T-helper 1 cell (primary cell): ENCODE measurements at places on chromosomes 2 and 18.

DNA sequence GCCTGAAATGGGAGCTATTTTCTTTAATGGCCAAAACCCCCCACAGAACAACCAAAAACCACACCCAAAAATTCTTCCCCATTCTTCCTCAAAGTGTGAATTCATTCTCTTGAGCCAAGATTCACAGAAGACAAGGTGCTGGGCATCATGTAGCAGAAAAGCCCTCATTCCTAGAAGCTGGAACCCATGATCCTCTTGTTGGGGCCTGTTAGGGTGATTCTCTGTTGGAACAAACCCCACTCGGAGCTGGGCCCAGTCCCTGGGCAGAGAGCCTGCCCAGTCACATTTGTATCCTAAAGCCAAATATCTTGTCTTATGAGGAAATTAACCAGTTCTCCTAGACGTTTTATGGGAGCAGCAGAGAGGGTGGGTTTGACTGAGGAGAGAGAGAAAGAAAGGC lies 22.8 kb upstream of the VPS4B start:
- no peak for DNase-seq

- no peak for DNase-seq
Observed at GRCh38 chr18:29147944-29148343, 971.0 kb upstream of the CDH2 start.

DNA sequence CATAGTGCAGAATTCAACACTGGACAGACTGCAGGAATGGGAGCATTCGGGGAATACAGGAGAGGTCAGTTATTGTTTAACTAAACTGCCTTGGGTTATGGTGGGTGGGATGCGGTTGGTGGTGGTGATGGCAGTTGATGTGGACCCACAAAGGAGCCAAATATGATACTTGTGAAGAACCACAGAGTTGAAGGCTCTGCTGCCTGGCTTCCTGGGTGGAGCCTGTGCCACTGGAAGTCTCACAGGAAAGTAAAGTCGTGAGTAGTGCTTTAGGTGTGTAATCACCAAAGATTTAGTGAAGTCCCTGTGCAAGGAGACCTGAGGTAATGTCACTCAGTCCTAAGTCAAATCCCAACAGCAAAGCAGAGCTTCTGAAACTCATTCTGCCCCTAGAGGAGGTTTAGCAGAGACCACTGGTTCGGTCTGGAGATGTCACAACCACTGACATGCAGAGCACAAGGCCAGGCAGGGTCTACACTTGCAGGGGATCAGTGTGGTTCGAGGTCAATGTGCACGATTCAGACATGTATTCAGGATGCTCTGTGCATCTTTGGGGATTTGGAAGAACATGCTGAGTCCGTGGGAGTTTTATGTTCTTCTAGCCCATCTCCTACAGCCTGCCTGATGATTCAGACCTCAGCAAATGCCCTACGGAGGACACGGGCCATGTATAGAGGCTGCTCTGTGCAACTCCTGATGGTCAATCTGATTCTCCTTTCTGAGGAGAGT lies 1150.9 kb downstream of the RPIA start:
- DNase-seq: no peak

- DNase-seq: no peak
Observed at GRCh38 chr18:40670668-40671375, 1284.2 kb upstream of the PIK3C3 start.

DNA sequence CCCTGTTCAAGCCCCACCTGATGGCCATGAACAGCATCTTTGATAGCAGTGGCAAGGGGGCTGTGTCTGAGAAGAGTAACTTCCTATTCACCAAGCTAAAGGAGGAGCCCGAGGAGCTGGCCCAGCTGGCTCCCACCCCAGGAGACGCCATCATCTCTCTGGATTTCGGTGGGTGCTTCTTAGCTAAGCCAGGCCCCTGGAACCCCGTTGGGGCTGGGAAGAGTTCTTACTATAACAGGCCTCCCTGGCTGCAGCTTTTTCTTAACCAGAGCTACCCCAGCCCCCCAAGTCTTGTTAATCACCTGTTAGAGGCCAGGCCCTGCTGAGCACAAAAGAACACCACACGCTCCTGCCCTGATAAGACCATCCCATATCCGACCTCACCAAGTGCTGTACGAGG lies 79.4 kb downstream of the EPAS1 start:
- no peak for DNase-seq

DNA sequence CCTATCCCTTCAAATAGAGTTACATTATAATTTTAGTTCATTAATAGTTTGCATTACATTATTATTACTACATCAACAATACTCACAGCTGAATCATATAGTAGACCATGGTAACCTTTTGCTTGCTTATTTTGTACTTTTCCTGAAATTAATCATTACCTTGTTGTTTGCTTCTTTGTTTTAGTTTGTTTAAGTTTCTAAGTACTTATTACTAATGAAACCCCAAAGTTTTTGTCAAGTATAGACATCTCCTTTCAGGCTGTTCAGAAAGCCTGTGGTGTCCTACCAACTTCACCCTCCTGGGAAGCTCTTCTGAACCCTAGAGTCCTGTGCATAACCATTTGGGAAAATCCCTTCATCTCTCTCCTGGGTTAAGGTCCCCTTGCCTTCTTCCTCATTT lies 43.5 kb upstream of the LAPTM4A start:
- DNase-seq: no peak

- no peak for DNase-seq
Observed at GRCh38 chr2:45291296-45291701, 282.0 kb upstream of the SIX2 start.

DNA sequence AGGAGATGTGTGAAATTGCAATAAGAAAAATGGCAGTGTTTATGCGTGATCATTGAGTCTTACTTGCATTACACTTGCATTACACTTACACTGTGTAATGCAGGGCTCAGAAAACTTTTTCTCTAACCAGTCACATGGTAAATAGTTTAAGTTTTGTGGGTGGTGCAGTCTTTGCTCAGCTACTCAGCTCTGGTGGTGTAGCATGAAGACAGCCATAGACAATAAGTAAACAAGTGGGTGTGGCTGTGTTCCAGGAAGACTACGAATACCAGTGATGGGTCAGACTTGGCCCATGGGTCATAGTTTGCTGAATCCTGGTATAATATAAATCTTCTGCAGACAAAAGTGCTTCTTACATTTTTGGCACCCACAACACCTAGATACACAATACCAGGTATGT lies 115.6 kb upstream of the CYP1B1 start:
- DNase-seq: no peak

- DNase-seq: no peak
Observed at GRCh38 chr2:54456612-54457322, 640 bp downstream of the SPTBN1 start.

DNA sequence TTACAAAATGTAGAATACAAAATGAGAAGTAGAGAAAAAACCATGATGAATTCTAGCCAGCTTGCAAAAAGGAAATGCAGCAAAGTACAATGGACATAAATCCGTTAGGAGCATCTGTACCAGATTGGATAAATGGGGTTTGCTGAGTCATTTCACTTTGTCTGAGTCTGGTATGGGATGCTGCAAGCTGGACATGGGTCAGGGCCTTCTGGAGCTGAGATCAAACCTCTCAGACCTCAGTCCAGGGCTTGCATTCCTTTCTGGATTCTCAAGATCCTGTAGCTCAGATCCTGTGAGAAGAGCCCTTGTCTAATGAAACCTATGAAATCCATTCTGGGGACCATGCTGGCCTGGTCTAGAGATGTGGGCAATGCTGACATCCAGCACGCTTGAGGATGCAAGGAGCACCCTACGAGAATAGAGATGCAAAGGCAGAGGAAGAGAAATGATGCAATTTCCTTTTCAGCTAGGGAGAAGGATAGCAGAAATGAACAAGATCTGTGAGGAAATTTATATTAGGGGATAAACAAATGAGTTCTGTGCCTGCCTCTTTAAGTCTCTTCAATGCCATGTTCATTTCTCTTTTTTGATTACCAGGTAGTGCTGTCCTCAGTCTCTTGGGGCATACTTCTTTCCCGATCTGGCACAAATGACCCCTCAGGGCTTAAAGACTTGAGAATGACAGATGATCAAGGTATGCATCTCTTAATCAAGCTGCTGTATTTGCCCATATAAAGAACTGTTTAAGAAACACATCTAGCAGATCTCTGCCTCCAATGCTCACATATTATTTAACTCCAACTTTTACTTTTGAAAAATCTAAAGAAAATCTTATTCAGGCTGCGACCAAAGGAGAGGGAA lies 230.4 kb downstream of the MEIS1 start:
- DNase-seq: no peak

GRCh38 chr2:20322527-20323300 lies 27.9 kb downstream of the PUM2 start:
- no peak for DNase-seq

DNA sequence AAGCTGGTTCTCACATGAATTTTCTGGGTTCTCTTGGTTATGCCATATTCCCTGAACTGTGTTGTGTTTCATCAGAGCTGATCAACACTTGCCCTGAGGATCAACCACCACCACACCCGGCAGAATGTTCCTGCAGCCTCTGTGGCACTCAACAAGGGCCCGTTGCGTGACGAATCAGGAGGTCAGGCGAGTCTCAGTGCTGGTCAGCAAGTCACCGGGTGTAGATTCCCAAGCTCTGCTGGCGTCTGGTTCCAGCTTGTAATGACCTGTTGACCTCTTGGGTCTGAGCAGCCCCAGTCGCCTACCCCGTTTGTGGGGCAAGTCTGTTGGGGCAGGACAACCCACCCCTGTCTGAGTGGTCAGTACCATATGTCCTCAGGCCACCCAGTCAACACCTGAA lies 46.0 kb downstream of the ADCY3 start:
- DNase-seq: no peak

GRCh38 chr2:69721022-69721421 lies 20.9 kb upstream of the ANXA4 start:
- DNase-seq: no peak

DNA sequence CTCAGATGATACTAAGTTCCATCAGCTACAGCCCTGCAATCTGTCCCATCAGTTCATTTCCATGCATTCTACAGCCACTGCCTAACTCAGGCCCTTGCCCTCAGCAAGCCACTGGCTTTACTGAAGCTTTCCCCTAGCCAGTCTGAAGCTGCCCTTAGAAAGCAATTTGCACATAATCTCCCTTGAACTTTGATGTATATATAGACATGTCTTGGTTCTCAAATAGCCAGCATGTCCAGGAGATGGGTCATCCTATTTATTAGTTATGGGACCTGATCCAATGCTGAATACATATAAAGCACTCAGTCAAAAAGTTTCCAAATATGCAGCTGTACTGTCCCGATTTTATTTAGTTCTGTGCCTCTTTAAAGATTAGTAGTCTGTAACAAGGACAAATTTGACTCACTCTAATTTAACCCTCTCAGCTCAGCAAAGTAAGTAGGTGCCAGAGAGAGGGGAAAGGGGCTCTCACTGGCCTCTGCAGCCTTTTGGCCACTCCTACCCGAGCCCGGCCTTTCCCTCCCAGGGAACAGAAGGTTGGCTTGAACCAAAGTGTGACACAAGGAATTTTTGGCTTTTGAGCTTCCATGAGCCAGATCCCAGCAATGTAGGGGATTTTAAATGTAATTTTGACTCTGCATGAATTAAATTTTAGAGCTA lies 70.7 kb downstream of the CCDC93 start:
- no peak for DNase-seq

- peak; percentile 34 for DNase-seq
Observed at GRCh38 chr2:135797497-135798274, 39.3 kb downstream of the LCT start.

DNA sequence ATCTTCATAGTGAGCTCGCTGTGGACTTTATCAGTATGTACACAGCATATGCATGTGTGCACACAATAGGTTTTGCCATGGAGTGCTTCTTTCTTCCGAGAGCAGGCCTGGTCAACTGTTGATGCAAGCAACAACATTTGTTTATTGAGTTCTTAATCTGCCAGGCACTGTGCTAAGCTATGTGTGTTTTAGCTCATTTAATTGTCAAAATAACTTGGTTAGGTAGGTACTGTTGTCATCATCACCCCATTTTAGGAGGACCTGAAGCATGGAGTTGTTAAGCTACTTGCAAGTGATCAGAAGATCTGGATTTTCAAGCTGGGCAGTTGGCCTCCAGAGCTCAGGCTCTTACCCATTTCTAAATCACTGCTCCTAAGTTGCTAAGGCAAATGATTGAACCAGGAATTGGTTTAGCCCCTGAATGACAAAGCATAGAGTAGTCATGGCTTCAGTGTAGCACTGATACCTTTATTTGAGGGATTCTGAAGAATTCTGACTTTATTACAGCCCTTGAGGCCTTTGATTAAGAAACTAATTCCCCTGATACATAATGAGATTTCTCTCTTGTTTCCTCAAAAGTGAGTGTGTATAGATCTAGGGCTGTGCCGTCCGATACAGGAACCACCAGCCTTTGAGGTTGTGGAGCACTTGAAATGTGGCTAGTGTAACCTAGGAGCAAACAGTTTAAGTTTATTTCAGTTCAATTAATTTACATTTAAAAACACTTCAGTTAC lies 132.9 kb downstream of the FMNL2 start:
- no peak for DNase-seq

DNA sequence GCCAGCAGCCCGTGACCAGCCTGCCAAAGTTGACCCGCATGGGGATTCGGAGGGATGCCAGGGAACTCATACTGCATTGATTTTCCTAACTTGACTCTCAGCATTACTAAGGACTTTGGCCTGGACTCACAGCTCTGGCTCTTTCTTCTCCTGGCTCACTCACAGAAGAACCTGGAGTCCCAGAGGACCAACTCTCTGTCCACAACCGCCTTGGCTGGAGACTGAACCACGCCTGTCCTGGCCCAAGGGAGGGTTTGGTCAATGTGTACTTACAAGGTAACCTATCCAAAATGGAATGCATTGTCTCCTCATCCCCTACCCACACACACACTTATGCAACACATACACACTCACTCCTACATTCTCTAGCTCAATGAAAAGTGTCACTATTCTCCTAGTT lies 135.6 kb upstream of the KLHL29 start:
- no peak for DNase-seq

DNA sequence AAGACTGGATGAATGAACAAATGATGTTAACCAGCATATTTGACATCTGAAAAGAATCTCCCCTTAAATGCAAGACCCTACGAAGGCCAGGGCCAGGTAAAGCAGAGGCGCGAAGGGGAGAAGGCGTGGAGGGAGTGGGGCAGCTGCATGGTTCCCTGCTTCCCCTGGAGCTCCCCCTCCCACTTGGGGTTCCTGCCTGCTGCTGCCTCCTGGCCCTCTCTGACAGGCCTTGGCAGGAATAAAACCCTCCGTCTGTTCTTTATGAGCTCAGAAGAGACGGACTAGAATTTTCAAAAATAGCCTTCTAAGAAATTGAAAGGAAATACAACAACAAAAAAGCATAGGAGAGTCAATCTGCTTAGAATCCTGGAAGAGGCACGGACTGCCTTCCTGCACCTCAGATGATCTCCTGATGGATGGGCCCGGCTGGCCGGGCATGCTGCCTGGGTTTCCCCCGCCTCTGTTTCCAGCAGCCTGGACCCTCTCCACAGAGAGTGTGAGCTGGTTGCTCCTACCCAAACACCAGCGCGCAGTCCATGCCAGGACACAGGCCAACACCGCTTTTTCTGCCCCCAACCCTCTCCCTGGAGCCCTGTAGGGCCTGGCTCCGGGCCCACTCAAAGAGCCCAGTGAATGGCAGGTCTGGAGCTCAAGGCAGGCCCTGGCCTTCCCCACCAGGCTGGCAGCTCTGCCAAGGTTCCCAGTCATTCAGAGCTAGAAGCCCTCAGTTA lies 23.9 kb downstream of the CFAP65 start:
- no peak for DNase-seq
